ENCODE measurements at places on chromosomes 2 and 18.

DNA sequence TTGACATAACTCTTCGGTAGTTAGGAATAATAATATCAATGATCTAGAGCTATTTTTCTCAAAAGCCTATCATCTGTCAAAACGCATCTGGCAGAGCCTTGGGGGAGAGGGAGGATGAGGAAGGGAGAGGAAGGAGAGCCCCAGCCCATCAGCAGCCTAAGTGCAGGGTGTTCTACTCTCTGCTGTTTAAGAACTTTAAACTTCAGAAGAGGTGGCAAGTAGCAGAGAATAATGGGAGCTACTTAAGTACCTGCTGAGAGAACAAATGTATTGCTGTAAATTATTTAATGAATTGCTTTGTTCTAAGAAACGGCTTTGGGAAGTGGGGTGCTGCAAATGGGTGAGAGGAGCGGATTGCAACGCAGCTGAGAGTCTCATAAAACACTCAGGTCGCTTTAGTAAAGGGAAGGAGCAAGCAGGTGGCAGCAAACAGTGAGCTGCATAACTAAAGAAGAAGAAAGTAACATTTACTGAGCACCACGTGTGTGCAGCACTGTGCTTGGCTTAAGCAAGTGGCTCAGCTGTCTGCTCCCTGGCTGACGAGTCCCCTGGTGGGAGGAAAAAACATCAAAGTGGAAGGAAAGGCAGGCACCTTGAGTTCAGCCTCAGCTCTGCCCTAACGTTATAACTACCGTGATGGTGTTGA, 26.3 kb upstream of the SH3RF3 start:
- DNase-seq = no peak

DNA sequence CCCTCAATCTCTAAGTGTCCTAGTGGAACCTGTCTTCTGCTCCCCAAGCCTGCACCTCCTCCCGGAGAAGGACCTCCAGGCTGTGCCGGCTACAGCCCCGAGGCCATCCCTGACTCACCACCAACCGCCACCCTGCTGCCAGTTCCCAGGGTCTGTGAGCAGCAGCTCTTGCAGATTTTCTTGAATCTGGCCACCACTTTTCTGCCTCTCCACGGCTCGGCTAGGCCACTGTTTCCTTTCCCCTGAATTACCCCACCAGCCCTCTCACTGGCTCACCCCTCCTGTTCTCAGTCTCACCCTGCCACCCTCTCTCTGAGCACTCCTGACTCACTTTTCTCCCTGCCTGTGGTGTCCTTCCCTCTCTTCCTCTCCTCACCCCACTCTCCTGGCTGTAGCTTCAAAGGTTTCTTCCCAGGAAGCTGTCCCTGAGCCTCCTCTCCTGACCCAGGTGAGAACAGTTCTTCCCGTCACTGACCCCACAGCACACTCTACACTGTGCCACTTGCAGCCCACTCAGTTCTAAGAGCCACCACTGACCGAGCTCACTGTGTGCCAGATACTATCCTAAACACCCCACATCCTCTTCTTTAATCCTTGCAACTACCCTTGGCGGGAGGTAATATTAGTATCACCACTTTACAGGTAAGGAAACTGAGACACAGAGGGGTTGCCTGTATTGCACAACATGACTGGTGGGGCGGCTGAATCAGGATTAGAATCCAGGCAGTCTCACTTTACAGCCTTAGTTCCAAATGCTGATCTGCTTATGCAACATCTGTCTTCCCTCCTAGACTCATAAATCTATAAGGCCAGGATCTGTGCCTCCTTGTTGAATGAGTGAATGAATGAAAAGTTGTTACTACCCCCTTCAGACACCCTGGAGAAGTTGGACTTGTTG, 111.6 kb downstream of the SMAD7 start:
- DNase-seq = no peak

DNA sequence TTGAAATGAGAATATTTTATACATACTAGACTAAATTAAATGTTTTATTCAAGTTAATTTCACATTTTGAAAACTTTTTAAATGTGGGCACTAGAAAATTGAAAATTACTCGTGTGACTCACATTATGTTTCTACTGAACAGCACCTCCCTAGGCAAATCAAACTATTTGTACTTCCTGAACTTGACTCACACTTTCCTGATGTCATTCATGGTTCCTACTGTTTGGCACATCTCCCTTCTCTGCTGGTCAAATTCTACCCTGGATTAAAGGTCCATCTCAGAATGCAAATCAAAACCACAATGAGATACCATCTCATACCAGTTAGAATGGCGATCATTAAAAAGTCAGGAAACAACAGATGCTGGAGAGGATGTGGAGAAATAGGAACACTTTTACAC, 16.7 kb downstream of the LHCGR start:
- DNase-seq = no peak

GRCh38 chr2:217491271-217491670, 511.5 kb downstream of the TNS1 start:
- no peak for DNase-seq

DNA sequence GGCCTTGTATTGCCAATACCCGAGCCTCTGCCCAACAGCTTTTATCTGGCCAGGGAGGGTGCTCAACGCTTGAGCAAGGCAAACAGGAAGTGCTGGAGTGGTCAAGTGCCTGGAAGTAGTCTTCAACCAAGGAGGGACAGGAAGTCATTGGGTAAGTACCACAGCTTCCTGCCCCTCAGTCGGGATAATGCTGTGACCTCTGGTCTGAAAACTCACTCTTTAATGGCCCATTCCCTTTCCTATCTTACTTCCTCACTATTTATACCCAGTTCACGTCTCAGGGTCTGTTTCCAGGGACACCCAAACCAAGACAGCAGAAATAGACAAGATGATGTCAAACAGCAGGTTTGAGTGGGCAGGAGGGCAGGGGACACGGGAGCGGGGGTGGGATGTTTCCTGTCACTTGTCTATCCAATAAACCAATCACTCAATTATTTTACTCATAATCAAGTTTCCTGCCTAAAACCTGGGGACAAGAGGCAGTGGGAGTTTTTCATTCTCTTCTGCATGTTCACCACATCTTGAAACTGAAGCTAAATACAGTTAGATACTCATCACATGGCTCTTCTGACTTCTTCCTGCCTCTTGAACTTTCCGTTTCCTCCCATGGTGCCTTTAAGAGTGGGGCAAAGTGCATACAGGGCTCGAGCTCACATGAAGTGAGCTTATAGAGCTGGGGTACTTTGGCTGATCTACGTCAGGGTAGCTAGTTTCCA, 68.9 kb upstream of the CAB39 start:
- DNase-seq = peak; percentile 60

DNA sequence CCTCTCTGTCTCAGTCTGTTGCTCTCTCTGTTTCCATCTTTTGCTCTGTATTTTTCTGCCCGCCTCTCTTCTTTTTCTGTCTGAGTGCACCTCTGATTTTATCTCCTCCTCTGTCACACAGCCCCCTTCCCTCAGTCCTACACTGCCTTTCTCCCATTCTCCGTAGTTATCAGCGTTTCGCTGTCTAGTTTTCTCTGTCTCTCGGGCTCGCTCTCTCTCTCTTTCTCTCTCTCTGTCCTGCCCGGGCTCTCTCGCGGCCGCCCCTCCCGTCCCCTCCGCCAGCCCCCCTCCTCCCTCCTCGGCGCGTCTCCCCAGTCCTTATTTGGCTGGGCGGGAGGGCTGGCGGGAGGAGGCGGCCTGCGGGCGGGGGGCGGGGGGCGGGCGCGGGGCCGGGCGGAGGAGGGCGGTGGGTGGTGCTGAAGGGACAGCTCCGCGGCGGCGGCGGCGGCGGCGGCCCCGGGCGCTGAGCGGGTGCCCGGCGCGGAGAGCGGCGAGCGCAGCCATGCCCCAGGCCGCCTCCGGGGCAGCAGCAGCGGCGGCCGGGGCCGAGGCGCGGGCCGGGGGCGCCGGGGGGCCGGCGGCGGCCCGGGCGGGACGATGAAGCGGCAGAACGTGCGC, at the start of gene KCNK3:
KCNK3 (plus strand) TSS at position 444 of the 618 bp plus-strand sequence; CDS start at position 598, 154 bp downstream.
- peak; percentile 76 for DNase-seq

- DNase-seq = no peak
Observed at GRCh38 chr2:62789918-62790317, 84.4 kb downstream of the EHBP1 start.

- no peak for DNase-seq
Observed at GRCh38 chr2:225493420-225494099, 94.0 kb downstream of the NYAP2 start.

DNA sequence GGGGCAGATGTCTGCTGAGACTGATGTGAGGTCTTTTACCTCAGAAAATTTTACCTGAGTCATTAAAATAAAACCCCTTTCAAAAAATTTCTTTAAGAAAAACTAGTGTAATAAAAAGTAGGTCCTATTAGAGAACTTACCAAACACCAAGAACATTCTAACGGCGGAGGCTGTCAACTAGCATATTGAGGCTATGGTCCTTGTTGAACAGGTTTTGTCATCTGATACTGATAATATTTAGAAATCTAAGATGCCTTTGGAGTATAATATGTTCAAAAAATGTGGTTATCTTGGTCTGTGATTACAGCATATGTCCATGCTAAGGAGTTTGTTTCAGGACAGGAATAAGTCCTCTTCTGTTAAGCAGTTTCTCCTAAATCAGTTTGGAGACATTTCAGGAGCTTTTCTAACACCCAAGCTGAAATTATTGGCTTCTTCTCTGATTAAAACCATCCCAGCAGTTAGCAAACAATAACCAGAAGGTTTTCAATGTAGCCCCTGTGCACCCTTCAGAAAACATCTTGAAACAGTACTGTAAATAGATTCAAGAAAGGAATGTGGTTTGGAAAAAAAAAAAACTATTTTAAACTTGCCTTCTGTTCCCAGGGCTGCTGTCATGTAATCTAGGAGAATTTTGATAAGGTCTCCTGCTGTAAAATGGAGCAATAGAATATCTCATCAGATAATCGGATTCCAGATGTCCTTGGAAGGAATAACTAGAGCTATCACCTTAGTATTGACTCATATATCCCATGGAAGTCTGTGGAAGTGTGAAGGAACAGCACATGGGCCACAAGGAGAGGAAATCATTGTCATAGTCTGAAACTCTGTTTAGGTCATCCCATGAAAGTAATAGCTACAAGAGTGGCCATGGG, 58.7 kb upstream of the B3GNT2 start:
- no peak for DNase-seq

DNA sequence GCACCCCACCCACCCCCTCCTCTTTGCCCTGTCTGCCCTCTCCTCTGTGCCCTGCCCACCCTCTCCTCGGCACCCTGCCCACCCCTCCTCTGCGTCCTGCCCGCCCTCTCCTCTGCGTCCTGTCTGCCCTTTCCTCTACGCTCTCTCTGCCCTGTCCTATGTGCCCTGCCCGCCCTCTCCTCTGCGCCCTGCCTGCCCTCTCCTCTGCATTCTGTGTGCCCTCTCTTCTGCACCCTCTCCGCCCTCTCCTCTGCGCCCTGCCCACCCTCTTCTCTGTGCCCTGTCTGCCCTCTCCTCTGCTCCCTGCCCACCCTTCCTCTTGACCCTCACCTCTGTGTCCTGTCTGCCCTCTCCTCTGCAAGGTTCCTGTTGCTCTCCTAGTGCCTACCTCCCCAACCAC, 233.6 kb downstream of the SMAD2 start:
- DNase-seq = no peak

DNA sequence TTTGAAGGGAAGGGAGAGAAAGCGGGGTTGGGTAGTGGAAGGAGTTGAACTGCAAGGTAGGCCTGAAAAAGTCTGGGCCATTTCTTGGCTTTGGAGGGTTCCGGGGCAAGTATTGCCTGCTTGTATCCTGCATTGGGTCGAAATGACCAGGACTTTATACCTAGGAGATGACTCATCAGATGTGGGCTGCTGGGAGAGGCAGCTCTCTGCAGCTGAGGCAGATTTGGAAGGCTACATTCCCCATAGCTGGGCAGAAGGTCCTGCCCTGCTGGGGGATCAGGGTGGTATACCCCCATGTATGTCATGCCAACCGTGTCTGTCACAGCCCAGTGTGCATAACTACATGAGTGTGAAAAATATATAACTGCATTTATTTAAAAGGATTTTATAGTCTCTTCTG, 171.8 kb upstream of the SPRED2 start:
- DNase-seq = no peak
